Amygdala (tissue), 56 donors: ENCODE measurements at places on chromosomes 2 and 18.

DNA sequence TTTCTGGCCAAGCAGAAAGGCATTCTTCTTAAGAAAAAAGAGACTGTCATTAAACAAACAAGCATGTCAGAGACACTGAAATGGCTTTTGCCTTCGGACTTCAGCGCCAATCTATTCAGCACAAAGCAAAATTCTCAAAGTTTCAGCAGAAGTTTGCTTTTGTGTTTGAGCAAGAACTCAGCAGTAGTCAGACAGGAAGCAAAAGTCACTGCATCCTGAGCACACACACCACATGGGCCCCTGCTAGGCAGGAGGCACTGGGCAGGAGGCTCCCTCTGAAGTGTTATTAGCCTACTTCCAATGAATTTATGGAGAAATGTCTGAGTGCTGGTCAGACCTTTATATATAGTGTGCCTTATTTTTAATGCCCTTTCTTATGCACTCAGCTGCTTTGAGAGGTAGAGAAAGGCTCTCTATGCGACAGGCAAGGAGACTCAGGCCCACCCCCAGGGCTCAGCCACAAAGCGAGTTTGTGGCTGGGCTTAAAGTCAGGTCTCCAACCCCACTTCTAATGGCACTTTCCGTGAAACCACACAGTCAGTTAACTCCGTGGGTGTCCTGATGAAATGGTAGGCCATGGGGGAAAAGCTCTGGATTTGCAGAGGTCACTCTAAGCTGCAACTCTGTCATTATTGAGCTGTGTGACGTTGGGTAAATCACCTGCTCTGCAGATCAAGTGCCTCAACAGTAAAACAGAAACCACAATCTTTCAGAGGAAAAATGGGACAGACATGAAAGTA lies 161.0 kb upstream of the TMEM200C start:
- DNase-seq: no peak

DNA sequence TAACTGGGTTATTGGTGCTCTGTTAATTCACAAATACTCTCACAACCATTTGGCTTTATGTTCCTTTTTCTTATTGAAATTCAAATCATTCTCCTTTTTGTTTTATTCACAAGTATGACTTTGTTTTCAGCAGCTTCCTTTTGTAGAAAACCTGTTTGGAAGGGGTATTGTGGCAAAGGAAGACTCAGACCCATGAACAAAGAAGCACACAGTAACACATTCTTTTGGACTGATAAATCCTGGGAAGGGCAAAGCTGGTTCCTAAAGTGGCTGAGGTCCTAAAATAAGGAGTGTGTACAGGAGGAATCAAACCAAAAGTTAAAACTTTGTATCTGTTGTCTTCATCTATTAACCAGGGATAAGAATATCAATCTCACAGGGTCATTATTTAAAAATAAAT lies 374.7 kb upstream of the FIGN start:
- DNase-seq: no peak

GRCh38 chr18:70366670-70367069 lies 77.8 kb downstream of the SOCS6 start:
- no peak for DNase-seq

DNA sequence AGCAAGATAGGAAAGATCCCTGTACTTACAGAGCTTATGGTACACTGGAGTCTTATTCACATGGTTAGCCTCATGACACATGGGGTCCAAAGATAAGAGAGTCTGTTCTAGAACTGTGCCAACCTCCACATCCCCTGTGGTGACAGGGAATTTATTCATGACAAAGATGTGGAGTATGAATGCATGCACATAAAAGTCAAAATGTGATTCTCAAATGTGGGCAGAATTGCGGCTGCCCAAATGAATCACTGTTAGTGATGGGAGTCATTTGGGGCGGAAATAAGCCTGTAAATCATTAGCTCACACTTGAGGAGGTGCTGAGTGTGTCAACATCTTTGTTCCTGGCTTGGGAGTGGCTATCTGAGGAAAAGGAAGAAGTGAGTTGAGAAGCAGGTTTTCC lies 560.6 kb downstream of the SLC4A3 start:
- no peak for DNase-seq

GRCh38 chr2:48558456-48558855 lies 28.5 kb downstream of the STON1 start:
- DNase-seq: no peak

DNA sequence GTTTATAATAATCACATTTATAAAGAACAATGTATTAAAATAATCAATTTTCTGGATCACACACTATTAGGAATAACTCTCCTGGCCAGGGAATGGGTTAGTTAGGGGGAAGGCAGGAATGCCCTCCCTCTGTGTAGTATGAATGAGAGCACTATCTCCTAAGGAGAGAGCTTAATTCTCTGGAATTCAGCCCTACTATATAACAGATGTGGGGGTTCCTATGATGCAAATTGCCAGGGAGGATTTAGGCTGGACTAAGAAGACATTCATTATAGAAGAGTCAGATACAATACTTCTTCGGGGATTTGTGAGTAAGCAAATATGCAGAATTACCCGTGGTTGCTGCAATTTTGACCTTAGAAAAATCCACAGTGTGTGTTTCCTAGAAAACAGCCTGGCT lies 250.1 kb upstream of the VRK2 start:
- no peak for DNase-seq

GRCh38 chr2:217611626-217612127 lies 391.1 kb downstream of the TNS1 start:
- no peak for DNase-seq

DNA sequence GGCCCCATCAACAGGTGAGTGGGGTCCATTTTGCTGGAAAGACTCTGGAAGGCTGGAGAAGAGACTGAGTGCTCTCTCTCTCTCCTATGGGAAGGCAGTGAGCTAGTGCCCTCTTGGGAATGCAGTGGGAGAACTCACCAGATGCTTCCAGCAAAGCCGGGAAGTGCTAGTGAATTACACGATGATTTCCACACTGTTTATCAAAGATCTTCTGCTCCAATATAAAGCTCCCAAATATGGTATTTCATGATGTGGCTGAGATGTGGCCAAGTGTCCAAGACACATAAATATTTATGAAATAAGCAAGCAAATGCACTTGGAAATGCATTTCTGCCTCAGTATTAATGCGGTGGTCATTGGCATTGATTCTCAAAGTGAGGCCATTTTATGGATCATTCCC lies 135.9 kb downstream of the VAPA start:
- peak; percentile 14 for DNase-seq

- no peak for DNase-seq
Observed at GRCh38 chr2:147177071-147177857, 667.6 kb upstream of the ACVR2A start.

GRCh38 chr2:39142904-39143605 lies 22.2 kb upstream of the SOS1 start:
- DNase-seq: no peak

- DNase-seq: no peak
Observed at GRCh38 chr18:46320928-46321711, 216.9 kb downstream of the HAUS1 start.

- DNase-seq: no peak
Observed at GRCh38 chr18:58552057-58552461, 76.8 kb downstream of the ALPK2 start.

GRCh38 chr2:163417596-163418337 lies 318.0 kb downstream of the FIGN start:
- DNase-seq: no peak

- DNase-seq: no peak
Observed at GRCh38 chr2:41932241-41933045, 115.4 kb upstream of the PKDCC start.

- no peak for DNase-seq
Observed at GRCh38 chr18:74171910-74172606, 23.7 kb downstream of the TIMM21 start.

- no peak for DNase-seq
Observed at GRCh38 chr2:8003462-8004075, 678.3 kb upstream of the ID2 start.

DNA sequence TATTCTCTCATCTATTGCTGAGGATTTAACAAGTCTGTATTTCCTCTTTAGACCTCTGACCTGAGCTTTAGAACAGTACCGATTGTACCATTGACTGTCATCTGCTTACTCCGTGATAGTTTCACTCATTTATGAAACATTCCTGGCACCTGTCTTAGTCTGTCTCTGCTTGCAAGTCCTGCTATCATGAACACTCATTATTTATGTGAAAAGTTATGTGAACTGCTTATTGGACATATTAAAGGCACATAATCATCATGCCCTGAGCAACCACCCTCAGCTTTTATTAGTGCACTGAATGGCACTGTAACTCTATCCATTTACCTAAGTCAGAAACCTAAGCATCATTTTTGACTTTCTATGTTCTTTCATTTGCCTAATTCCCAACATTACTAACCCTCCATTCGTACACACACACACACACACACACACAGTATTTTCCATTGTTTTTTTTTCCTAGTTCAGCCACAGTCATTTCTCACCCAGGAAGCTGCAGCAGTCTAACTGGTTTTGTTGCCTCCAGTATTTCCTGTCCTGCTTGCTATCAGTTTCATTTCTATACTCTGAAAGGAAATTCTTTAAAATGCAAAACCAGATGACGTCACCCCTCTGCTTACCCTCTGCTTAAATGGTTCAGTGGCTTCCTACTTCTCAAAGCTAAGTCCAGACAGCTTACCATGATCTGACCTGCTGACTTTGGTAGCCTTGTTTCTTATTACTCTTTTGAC lies 146.1 kb downstream of the HAUS1 start:
- DNase-seq: no peak

- no peak for DNase-seq
Observed at GRCh38 chr18:5370332-5370731, 74.8 kb upstream of the ZBTB14 start.

DNA sequence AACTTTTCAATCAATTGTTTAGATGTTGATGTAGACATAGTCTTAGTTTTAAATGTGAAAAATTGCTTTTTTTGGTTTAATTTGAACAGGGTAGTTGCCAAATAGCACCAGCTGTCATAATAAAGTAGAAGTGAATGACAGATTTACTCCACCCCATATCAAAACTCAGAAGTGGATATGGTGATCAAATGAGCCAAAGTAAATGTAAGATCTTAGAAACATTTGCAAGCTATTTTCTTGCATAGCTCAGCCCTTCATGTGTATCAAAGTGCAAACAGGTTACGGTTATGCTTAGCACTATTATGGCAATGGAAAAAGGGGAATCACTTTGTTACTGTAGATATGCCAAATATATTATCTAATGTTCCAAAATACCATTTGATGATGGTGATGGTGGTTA lies 540.9 kb upstream of the NRP2 start:
- no peak for DNase-seq

- no peak for DNase-seq
Observed at GRCh38 chr18:3236470-3236869, 11.1 kb upstream of the MYL12A start.

- no peak for DNase-seq
Observed at GRCh38 chr2:67872481-67872880, 190.3 kb downstream of the C1D start.

GRCh38 chr2:204643326-204643725 lies 98.1 kb downstream of the PARD3B start:
- no peak for DNase-seq

- no peak for DNase-seq
Observed at GRCh38 chr2:144834363-144834762, 314.4 kb upstream of the ZEB2 start.

DNA sequence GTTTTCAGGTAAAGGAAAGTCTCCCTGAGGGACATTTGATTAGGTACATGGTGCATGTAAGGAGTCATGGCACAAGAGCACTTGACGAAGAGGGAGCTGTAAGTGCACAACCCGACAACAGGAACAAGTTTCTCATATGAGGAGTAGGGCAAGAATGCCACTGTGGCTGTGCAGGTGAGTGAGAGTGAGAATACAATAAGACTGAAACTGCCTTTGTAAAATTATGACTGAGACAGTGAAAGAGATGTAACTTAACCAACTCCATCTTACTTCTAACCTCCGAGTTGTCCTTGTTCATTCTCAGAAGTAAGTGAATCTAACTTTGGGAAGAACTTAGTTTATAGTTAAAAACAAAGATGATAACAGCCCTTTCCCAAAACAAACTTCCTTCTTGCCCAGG lies 1025.8 kb upstream of the CNTNAP5 start:
- DNase-seq: no peak

DNA sequence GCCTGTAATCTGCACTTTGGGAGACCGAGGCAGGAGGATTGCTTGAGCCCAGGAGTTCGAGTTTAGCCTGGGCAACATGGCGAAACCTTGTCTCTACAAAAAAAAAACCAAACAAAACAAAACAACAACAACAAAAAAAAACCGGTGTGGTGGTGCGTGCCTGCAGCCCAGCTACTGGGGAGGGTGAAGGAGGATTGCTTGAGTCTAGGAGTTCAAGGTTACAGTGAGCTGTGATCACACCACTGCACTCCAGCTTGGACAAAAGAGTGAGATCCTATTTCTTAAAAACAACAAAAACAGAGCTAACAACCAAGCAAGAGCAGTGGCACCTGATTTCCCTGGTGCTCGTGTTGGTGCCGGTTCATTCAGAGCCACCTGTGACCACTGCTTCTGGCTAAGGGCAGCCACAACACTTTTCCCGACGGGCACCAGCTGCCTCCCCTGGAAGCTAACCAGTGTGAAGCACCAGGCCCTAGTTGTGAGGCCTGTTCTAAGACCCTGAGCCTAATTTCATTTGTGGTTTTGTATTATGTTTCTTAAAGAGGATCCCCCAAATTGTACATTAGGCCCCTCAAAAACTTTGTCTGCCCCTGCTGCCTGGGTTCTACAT lies 1.3 kb downstream of the AOX1 start:
- no peak for DNase-seq

GRCh38 chr2:43950383-43951008 lies 45.3 kb downstream of the LRPPRC start:
- DNase-seq: no peak

DNA sequence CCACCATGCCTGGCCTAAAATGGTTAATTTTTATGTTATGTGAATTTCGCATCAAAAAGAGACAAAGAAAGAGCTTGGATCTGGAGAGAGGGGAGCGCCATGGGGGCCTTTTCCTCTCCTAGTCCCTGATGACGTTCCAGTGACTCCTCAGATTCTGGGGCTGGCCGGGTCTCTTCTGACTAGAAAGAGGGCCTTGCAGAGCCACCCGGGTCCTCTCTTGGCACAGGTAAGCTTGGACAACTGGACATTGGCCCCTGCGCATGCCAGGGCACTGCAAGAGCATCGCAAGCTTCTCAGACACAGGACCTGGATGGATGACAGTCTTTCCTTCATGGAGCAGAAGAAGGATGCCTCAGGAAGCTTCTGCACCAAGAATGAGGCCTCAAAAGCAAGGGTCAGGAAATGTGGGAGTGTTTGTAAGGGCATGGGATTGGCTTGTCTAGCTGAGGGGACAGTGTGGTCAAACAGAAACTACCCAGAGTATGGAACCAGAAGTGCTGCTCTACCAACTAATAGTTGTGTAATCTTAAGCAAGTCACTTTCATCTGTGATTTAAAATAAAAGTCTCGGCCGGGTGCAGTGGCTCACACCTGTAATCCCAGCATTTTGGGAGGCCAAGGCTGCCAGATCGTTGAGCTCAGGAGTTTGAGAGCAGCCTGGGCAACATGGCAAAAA lies 35.2 kb downstream of the FOSL2 start:
- DNase-seq: no peak

GRCh38 chr2:8022908-8023640 lies 658.8 kb upstream of the ID2 start:
- no peak for DNase-seq

- DNase-seq: no peak
Observed at GRCh38 chr2:241843321-241844065, 15.2 kb downstream of the PDCD1 start.
